ENCODE measurements at places on chromosomes 11 and 22.

DNA sequence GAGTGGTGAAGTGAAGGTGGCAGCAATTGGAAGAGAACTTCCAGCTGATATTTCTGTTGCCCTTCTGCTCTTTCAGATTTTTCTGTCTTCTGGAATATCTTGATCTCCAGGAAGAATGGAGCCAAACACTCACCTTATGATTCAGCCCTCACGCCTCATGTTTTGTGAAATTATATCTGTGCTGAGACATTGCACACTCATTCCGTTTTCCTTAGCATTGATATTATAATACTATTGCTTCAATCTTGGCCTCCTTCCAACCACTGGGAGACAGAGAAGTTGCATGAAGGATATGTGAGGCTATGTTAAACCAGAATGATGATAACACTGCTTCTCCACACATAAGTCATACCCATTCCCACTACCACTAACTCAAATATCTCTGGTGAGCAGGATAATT, 177.9 kb downstream of the ETS1 start:
- no peak for DNase-seq

- DNase-seq = peak; percentile 30
Observed at GRCh38 chr11:124799348-124800225, 619 bp downstream of the MSANTD2 start.

- DNase-seq = no peak
Observed at GRCh38 chr11:36014898-36015665, 71.2 kb downstream of the LDLRAD3 start.

DNA sequence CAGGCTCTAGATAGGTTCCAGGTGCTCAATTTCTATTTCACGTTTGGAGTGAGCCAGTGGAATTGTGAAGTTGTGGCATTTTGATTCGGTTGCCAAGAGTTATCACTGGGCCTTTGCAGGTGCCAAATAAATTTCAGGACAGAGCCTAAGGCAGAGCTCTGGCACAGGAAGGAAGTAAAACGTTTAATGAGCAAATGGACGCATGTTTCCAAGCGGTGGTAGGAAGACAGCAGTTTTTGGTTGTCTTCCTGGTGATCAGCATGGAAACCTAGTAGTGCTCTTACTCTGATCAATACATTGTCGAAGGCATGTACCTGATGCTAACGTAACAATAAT, 452 bp downstream of the BIRC3 start:
- DNase-seq = no peak

- no peak for DNase-seq
Observed at GRCh38 chr11:59262177-59262818, 49.6 kb upstream of the MPEG1 start.

GRCh38 chr11:76194872-76195668, 11.2 kb downstream of the WNT11 start:
- DNase-seq = no peak

DNA sequence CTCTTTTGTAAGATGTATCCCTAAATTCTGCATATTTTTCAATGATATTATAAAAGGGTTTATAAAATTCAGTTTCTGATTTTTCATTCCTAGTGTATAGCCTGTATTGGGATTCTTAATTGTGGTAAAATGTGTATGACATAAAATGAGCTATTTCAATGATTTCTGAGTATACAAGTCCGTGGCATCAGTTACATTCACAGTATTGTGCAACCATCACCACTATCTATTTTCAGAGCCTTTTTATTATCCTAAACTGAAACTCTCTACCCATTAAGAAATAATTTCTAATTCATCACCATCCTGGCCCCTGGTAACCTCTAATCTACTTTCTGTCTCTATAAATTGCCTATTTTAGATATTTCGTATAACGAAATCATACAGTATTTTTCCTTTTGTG, 39.8 kb downstream of the EIF3F start:
- no peak for DNase-seq

DNA sequence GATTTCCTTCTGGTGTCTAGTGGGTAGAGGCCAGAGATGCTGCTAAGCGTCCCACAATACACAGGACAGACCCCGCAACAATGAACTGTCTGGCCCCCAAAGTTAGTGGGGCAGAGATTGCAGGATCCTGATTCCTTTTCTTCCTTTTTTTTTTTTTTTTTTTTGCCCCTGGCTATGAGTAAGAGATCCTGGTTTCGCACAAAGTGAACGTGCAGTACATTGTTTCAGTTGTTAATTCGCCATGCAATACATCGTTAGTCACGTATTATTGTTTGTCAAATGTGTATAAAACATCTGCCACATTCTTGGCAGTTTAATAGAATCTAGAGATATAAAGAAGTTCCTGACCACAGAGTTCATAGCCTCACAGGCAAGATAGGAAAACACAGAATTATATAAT, 20.2 kb downstream of the ST3GAL4 start:
- no peak for DNase-seq

Data from stimulated activated CD4-positive, alpha-beta T cell treated with anti-CD3 and anti-CD28 coated beads, Interleukin-4, amount 100 ng/mL, for 24 hours (primary cell).